8988T (cell line): ENCODE measurements at places on chromosomes 6 and 20.

DNA sequence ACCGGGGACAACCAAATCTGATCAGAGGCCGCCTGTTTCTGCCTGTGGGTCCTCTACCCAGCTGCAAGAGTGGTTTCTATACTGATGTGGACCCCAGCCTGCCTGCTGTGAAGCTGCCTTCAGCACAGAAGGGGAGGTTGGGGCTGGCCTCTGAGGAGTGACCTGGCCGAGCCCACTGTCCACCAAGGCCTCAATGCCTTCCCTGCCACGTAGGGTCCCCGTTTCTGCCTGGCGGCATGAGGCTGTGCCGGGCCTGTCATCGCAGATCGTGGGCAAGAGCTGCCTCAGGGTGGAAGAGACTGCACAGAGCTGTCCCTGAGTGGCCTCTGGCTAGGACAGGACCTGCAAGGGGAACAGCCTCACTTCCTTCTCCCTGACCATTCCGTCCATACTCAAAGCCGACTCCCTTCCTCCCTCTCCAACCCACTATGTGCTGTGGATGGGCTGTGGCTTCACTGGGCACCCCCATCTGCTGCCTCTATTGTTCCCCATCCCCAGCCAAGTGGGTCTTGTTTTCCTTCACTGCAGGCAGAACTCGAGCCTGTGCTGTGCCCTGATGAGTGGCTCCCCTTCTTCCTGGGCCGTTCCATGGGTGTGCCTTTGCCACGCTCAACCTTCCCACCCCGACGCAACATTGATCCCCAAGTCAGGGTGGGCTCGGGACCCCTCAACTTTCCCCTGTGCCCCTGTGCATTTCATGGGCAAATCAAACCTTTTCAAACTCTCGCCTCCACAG lies 60.3 kb downstream of the ERMARD start:
- DNase-seq = no peak

DNA sequence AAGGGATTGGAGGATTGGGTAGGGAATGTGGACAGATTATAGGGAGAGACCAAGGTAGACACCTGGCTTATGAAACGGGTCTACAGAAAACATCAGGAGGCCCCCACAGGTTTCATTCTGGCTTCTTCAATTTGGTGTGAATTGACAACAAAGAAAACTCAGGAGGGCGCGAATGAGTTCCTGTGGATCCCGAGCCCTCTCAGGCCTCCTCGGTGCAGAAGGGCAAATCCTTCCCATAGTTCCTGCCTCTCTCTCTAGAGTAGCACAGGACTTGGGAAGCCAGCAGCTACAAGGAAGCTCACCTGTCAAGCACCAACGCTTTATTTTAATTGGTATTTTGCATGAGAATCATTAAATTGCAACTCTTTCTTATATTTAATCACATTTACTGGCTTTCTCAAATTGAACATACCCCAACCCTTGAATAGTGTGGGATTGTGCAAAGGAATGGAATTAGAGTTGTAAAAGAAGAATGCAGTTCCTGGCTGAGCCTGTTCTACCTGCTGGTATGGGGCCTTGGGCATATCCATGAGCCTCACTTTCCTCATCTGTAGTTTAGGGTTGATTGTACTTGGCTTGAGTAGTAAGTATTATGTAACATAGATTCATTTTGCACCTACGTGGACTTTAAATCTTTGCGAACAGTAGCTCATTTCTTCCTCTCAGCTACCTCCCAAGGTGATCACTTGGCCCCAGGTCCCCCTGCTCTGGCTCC lies 56.4 kb upstream of the PHACTR2 start:
- DNase-seq = no peak

GRCh38 chr20:44028868-44029847 lies 114.5 kb downstream of the TOX2 start:
- DNase-seq = no peak

- no peak for DNase-seq
These were observed 72.7 kb downstream of the PRDM1 start for GRCh38 chr6:106158816-106159215.

DNA sequence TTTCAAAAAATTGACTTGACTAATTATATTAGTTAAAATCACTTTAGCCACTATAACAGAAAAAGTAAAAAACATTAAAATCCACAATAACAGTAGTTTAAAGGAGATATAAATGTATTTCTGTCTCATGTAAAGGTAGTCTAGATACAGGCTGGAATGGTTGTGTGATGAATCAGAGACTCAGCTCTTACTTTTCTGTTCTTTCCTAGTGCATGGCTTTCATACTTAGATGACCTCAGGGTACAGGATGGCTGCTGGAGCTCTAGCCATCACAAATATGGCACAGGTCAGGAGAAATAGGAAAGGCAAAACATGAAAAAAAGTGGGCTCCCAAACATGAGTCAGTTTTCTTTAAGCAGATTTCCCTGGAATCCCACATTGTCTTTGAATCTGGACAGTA lies 157.7 kb upstream of the FLRT3 start:
- no peak for DNase-seq
